ENCODE measurements at places on chromosomes 2 and 18.
A peak's percentile ranks its signal among the peaks of the same experiment; 100 is the strongest.

DNA sequence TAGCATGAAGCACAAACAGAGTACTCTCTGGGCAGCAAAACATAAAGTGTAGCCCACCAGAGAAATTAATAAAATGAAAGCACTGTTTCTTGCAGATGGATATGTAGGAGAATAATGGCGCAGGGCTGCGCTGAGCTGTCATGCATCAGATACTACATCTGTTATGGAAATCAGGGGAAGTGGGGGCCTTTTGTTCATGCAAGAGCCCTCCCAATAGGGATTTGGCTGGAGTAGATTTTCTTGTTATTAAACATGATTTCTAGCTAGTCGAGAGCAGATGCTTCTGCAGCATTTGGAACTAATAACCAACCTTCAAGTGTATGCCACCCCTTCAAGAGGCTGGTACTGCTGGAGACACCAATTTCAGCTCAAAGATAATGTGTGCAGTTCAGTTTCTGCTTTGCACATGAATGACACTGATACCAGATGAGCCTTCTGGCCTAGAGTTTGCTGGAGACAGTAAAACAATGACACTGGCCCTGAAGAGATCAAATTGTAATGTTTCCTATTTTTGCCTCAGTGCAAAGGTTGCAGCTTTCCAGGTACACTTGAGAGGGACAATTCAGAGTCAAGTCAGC is 58.0 kb downstream of the RND3 start:
- DNase-seq: no peak

DNA sequence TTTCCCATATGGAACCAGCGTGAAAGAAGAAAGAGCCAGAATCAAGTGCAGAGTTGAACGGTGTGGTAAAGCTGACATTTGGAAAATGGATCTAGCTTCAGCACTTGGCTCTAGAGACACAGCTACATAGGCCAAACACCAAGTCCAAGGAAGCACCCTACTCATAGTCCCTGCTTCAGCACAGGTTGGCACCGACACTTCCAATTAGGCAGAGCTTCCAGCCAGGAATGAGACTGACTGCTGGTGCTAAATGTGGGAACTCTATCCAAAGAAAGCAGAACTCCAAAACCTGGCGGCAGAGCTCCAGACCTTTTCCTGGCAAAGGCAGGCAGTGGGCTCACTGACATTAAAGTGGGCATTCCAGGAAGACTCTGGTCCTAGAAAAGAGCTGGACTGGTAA is 125.4 kb upstream of the CTNNA2 start:
- DNase-seq: no peak

DNA sequence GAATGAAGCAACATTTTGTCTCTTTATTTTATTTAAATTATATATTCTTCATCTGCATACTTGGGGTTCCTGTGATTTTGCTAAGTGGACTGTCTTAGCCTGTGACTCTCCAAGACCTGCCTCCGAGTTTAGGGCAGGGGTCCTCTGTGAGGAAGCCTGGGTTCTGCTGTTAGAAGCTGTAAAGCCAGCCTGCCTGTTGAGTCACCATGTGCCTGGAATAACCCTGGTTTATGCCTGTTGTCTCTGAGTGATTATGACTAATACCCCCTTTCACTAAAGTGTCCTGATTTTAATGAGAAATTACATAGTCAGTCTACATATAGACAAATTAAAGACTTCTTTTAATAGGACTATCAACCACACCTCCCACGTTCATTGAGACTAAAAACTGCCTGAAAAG is 369.1 kb downstream of the ZNF521 start:
- DNase-seq: no peak

DNA sequence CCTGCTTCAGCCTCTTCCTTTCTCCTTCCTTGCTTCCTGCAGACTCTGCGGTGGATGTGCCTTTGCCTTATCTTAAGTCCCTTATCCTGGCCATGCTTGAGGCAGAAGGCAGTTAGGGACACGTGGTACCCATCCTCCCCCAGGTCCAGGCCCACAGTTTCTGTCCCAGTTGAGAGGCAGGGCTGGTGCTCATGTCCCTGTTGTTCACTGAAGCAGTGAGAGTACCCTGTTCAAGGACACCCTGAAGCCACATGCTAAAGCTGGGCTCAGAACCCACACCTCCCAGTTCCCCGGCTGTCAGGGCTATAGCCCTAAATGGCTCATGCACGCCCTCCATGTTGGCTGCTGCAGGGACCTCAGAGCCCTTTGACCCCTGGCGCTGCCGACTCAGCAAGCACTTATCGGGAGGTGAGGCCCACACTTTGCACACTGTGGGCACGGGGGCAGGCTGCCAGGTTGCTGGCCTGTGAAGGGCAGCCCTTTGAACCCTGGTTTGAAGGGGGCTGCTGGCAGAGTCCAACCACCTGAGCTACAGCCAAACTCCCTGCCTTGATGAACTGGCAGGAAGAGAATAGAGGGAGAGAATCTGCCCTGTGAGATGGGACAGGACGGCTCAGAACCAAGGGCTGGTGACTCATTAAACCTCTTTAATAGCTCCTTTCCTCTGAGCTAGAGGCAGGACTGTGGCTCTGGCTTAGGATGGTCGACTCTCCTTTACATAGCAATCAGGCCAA is 6.3 kb downstream of the KHK start:
- DNase-seq: peak; percentile 94

- no peak for DNase-seq
These were observed 331.7 kb downstream of the GBX2 start for GRCh38 chr2:235836491-235836911.

DNA sequence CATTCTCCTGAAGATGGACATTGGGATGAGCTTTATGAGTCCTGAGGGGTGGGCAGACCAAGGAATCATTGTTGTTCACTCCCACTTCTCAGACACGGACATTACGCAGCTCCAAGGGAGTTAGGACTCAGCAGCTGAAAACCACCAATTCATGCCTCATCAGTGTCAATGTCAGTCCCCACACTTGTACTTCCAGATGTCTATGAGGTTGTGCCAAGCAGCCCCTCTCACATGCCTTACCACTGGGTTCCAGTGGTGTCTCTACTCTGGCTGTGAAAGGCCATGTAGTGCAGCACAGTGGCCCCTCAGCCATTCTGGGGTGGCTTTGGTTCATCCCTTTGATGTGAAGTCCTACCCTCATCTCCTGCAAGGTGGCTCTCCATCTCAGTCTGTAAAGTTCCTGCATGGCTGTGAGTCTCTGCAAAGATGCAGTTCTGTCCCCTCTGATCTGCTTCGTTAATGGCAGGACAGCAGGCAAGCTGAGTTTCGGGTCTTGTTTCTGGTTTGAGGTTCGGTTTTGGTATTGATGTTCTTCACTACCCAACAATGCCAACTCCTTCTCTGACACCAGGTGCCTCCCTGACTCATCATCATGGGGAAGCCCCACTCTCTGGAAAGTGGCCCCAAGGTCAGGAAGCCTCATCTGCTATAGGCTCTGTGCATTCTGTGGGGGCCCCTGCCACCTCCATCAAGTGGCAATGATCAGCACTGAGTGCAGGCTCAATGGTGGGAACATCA is 14.0 kb upstream of the COL6A3 start:
- no peak for DNase-seq

DNA sequence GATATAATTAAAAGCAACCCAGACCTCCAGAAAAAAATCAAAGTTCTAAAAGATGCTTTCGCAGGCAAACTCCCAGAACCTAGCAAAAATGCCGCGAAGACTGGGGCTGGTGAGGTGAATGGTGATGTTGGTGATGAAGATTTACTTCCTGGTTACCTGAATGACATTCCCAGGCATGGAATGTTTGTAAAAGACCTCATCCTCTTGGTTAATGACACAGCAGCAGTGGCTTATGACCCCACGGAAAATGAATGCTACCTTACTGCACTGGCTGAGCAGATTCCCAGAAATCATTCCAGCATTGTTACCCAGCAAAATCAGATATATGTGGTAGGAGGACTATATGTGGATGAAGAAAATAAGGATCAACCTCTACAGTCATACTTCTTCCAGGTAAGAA is 994 bp downstream of the KLHL41 start:
- DNase-seq: no peak

- DNase-seq: no peak
These were observed 69.9 kb downstream of the LIMS1 start for GRCh38 chr2:108604196-108604595.

GRCh38 chr2:181140414-181140813 is 160.0 kb downstream of the UBE2E3 start:
- no peak for DNase-seq

- no peak for DNase-seq
These were observed 94.3 kb upstream of the FOSL2 start for GRCh38 chr2:28298406-28298805.

DNA sequence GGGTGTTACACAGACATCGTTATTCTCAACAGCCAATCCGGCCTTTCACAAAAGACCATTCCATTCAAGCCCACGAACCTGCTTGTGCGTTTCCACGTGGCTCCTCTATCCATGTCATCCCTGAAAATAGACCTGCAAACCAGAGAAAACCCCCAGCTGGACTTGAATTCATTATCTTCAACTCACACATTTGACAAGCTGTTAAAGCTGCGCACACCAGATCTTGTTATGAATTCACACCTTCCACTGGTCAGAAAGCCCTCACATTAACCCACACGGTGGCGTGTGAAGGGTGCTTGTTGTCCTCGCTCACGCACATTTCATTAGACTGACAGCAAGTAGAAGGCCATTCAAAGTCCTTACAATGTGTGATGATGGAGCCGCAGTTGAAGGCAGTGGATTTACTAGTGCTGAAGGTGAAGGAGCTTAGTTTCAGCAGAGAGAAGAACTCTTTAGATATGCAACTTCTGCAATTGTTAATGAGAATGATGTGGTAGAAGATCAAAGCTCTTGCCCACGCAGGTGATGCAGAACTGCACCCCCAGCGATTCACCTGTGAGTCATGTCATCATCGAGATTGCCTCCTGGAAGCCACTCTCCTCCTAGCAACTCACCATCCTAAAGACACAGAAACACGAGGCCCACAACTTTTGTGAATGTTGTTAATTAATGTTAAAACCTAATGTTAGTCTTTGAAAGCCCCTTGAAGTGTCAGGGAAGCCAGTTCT is 224.8 kb upstream of the SOX11 start:
- no peak for DNase-seq

DNA sequence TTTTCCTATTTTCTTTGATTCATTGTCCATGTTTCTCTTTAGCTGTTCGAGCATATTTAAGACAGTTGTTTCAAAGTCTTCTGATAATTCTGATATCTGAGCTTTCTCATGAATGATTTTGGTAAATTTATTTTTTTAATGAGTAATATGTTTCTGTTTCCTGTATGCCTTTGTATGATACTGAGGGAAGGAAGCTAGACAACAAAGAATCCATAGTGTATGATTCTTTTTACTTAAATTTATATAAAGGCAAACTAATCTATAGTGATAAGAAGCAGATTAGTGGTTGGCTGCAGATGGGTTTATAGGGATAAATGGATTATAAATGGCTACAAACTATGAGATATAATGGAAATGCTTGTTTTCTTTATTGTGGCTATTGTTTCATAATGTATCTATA is 352.7 kb upstream of the CDH2 start:
- DNase-seq: no peak

DNA sequence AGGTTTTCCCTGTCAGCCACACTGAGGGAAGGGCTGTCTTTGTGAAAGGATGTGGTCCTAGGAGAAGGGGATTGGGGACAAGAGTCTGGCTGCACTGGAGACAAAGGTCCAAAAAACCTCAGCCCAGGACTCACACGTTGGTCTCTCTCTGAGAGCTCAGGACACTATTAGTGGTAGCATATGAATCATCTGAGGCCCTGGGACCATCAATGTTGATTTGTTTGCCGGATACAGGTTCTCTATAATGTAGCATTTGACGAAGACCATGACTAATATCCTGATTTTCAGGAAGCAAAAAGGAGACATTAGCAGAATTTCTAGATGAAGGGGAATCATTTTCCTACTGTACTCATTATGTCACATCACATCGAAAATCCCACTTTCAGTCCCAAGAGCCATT is 22.2 kb upstream of the DNAH6 start:
- DNase-seq: no peak

DNA sequence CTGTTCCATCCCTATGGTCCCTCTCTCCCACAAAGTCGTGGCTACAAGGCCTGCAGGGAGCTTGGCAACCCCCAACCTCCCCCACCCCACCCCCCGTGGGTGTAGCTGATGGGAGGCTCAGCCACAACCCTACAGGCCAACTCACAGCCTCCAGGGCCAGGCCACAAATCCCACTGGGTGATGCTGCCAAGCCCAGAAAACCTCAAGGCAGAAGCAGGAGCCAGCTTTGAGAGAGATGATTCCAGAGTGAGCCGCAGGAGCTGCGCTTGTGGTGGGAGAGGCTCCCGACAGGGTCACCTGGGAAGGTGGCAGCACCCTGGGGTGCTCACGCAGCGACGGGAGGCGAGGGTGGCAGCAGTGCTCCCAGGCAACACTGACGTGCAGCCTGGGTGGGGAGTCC is 44.8 kb downstream of the ADCY3 start:
- DNase-seq: no peak

DNA sequence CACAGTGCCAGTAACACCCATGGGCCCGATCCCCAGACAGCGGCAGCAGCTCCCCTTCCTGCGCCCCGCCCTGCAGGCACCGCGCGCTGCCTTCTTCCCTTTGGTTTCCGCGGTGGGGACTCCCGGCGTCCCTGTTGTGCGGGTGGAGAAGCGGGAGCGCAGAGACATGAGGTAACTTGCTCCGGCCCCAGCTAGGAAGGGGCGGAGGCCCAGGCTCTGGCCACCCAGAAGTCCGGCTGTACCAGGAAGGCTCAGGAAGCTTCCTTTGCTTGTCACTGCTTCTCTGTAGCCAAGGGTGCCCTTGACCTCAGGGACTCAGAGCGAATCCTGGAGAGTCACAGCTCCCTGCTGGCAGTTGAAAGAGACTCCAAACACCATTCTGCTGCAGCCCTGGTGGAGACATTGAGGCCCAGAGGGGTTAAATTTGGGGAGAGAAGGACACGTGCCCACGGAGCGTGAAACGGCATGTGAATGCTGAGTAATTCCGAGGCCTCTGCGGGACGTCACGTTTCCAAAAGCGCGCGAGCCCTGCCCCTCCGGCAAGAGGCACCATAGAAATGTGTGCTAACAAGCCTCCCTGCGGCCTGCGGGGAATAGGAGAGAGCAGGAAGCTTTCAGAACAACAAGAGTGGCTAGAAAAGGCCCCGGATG is 6.7 kb upstream of the ADCY3 start:
- peak; percentile 51 for DNase-seq

- no peak for DNase-seq
These were observed 144.3 kb upstream of the MAP3K20 start for GRCh38 chr2:172931256-172931894.

- no peak for DNase-seq
These were observed 156.1 kb upstream of the HNRNPA3 start for GRCh38 chr2:177056481-177056929.

- DNase-seq: no peak
These were observed 64.3 kb upstream of the RBMS1 start for GRCh38 chr2:160557903-160558302.

DNA sequence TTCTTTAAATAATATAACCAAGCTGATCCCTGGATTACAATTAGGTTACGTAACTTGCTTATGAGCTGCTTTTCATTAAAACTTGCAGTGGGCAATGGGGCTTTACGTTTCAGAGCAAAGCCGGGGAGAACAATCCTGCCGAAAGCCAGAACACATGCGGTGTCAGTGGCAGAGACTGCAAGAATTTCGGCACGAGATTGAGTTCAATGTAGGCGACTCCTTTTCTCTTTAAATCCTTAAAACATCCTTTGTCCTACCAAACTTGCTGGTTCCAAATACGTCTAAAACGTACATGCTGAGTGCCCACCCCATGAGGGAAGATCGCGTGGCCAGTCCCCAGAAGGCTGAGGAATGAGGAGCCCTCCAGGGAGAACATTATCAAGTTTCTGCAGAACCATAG is 36.8 kb upstream of the NCOA1 start:
- no peak for DNase-seq
